ENCODE measurements at places on chromosomes 3 and 15.
A peak's percentile ranks its signal among the peaks of the same experiment; 100 is the strongest.

DNA sequence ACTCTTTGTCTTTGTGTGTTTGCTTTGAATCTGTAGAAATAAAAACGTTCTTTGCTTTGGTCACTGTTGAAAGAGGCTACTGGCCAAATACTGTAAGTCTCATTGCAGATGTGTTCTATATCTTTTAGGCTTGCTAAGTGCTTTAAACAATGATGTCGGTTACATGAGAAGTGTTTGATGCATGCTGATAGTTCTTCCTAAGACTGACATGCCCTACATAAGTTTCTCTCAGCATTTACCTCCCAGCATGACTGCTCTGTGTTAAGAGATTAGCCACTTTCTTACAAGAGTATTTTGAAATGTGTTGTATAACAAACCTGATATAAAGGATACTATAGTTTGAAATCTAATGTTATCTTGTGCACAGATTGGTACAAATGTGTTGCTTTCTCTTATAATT, 1088.7 kb downstream of the NSUN3 start:
- no peak for DNase-seq

GRCh38 chr3:185537369-185537970, 14.9 kb downstream of the LIPH start:
- DNase-seq, result no peak

DNA sequence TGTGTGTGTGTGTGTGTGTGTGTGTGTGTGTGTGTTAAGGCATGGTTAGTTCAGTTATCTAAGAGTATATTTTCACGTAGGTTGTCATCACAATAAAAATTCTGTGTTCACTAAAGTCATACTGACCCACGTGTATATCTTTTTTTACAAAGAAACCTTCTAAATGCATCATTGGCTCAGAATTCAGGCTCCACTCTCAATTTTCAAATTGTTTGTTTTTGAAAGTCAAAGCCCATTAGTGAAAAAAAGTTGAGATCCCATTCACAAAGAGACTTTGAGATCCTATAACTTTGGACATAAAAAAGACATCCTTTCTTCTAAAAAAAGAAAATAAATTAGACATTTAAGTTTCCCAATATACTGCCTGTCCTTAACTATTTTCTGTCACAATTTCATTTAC, 59.3 kb downstream of the GBE1 start:
- no peak for DNase-seq

DNA sequence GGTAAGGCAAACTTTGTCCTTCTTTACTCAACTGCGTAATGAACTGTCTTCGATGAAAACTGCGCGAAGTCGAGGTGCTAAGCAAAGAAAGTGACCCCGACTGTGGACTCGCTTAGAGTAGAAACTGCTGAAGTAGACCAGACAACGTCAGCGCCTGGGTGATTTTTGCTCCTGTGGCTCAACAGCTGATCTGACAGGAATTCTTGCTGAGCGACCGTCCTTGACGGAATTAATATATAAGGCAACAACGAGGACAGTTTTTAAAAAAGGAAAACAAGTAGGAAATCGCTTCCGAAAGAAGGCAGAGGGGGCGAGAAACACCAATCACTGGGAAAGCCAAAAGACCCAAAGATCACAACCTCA, 541 bp downstream of the RPS27L start:
- DNase-seq, result peak; percentile 4

DNA sequence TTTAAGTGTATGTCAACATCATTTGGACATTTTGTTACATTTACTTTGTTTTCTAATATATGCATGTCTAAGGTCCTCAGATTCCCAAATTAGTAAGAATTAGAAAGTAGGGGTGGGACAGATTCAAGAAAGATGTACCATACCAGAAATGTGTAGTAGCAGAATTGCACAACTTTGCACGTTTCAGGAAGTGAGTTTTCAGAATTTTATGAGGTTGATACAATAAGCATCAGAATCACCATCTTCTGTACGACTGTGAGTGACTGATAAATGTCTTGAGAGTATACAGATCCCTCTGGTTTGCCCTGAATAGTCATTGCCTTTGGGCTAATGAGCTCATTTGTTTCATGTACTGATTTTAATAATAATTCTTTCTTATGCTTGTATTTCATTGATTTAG, 9.3 kb downstream of the ARIH2 start:
- no peak for DNase-seq

DNA sequence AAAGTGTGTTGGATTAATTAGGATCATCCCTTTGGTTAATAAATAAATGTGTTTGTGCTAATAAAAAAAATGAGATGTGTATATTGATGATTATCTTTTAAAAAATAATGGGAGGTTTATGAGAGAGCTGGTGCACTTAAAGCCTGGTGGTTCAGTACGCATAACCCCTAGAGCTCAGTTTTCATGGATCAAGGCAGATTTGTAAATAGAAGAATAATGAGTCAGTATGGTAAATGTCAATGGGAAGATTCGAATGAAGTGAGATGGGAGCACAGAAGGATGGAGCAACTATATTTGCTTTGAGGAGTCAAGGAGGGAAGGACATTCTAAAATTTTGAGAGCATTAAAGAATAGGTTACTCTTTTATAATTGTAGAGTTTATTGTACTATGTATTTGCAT, 35.4 kb downstream of the AKAP13 start:
- no peak for DNase-seq

GRCh38 chr3:7917443-7918151, 584.0 kb upstream of the LMCD1 start:
- DNase-seq, result peak; percentile 7

DNA sequence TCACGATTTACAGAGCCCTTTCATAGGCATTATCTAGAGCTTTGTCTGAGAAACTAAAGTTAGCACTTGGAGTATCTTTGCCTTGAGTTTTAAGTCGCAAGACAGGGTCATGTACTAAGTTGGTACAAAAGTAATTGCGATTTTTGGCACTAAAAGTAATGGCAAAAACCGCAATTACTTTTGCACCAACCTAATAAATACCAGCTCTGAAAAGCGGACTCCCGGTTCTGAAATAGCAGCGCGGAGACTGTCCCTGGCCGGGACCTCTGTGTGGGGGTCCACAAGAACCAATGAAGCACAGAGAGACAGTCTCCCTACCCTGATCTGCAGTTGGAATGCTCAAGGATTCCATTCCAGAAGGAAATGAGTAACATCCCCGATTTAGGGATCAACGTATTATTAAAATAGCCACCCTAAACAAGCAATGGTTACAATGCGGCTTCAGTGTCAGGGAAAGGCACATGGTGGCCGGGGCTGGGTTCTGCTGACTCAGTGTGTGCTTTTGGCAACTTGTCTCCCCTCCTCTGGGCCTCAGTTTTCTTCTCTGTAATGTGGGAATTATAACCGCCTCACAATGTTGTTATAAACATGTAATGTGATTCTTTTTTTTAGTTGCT, 150.3 kb upstream of the MCTP2 start:
- no peak for DNase-seq

DNA sequence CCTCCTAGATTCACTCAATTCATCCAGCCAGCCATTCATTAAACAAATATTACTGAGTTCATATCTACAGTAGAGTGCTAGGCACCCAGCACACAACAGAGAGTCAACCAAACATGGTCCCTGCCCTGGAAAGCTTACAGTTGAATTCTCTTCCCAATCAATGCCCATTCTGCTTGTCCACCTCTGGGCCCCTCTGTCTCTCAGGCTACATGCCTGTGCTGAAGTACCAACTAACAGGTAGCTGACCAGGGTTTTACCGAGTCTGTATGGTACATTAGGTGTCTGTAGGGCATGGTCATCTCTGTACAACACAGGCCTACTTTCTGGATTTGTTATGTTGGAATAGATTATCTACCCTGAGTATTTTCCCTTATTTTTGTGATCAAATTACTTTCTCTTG, 23.3 kb downstream of the PLD1 start:
- no peak for DNase-seq

DNA sequence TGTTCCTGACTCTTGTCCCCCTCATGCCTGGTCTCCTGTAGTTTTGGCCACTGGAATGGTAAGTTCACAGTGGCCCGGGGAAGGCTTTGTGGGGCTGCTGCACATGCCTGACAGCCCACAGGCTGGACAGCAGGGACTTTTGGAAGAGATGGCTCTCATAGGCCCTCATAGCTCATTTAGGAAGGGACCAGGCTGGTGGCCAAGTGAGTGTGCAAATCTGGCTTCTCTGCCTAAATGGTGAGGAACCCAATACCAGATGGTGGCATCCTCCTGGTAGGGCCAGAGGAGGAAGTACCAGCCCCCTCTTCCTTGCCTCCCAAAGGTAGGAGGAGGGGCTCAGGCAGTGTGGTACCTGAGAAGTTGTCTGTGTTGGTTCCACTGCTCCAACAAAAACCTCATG, 25.6 kb downstream of the ALPK3 start:
- no peak for DNase-seq

DNA sequence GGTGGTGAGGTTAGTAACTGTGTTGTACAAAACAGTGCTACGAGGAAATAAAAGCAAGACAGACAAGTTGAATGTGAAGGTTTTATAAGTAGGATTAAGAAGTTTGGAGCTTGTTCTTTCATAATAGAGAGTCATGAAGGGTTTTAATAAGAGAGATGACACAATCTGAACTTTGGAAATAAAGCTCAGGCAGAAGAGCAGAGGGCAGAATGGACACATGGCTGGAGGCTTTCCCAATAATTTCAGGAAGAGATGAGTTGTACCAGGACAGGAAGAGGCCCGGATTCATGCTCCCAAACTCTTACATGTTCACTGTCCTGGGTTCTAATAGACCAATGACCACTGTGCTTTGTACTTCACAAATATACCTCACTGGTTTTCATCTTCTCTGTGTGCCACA, 194.8 kb downstream of the SLC9A9 start:
- DNase-seq, result no peak

GRCh38 chr15:91348752-91349500, 248.9 kb downstream of the SV2B start:
- peak; percentile 0 for DNase-seq

GRCh38 chr3:153866901-153867300, 254.3 kb upstream of the ARHGEF26 start:
- no peak for DNase-seq

DNA sequence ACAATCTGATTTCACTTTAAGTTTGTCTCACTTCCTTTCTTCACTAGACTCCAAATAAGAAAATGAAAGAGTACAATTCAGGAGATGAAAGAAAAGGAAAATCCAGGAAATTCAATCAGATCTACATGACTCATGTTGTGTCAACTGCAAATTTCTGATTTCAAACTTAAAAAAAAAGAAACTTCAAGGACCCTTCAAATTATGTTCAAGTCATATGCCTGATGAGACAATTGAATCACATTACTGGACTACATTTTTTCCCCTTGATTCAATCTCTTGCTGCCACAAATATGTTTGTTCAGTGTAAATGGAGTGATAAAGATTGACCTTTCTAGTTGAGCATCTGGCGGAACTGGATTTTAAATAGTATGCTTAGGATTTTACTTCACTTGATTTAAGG, 37.4 kb downstream of the FRMD5 start:
- no peak for DNase-seq

DNA sequence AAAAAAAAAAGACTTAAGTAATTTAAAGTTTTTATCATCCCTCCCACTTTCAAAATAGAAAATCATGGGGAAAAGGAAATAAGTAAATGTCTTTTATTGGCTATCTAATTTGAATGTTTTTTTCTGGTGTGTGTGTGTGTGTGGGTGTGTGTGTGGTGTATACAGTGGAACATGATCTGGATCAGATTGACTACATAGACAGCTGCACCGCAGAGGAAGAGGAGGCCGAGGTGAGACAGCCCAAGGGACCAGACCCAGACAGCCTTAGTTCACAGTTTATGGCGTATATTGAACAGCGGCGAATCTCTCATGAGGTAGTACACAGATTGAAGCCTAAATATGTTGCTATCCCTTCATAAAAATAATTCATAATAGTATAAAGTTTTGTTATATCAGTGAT, 44.5 kb downstream of the LRCH3 start:
- DNase-seq, result no peak

- DNase-seq, result no peak
Measured at GRCh38 chr3:48555231-48555948, 1.2 kb downstream of the PFKFB4 start.

GRCh38 chr15:96969732-96970710, 639.5 kb downstream of the NR2F2 start:
- no peak for DNase-seq

DNA sequence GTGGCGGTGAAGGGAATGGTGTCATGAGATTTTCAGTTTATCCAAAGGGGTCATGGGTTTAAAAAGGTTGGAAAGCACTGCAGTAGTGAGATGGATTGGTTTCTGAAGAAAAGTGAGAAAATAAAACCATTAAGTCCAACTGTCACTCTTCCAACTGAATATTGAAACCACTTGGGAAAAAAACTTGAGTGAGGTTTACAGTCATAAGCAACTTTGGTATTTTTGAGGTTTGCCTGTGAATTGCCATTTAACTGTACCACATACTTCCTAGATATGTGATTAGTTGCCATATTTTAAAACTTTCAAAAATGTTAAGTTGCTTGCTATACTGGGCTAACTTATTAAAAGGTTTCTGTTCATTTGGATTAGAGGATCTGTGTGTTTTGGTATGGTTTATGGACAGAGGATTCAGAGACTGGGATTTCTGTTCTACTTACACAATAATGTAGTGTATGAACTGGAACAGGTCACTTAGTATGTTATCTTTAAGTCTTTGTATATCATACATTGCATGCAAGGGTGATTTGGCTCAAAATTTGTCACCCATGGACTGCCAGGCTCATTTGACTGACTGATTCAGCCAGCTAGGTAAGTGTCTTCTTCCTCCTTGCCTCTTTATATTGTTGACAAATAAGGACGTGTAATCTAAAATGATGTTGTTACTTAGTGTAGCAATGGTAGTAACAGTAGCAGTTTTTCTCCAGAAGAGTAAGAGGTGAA, 201.4 kb upstream of the EOMES start:
- no peak for DNase-seq

- DNase-seq, result no peak
Measured at GRCh38 chr3:188168648-188169047, 14.7 kb downstream of the LPP start.

DNA sequence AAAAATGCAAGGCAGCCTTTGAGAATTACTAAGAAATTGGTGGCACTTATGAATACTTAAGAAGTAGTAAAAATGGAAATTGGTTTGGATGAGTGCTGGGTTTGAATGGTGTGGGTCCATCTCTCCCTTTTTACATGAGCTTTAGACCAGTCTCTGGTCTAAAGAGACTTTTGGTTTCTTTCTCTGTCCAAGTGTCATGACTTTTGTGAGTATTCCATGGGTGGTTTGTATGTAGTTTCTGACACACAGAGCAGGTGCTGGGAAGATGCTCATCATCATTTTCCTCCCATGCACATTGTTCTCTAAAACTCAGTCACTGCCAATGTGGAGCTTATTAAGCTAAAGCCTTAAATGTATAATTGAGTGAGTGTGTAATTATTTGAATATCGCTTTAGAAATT, 63.5 kb downstream of the KAT2B start:
- no peak for DNase-seq

- DNase-seq, result no peak
Measured at GRCh38 chr3:35832140-35832571, 192.8 kb downstream of the ARPP21 start.

All from stimulated activated CD8-positive, alpha-beta memory T cell treated with anti-CD3 and anti-CD28 coated beads, Interleukin-7, amount 100 ng/mL, for 4 hours (primary cell).